ENCODE measurements at places on chromosomes 5 and 9.

GRCh38 chr9:93871286-93871685, 83.9 kb downstream of the BARX1 start:
- DNase-seq = no peak

DNA sequence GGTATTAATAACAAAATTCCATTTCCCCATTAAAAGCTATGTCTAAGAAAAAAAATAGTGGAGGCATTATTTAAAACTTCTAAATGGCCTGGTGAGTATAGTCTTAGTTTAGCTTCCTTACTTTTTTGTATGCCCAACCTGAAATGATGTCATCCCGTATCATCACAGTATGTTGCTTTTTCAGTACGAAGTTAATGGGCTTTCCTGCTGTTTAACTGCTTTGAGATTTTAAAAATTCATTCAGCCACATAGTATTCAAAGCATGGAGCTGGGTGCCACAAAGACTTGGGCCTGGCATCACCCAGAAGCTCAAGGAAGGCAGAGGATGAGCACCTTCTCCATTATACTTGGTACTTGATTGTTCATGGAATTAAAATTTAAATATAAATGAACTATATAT, 7.4 kb downstream of the F2RL2 start:
- DNase-seq = no peak

GRCh38 chr5:17257705-17258273, 40.4 kb downstream of the BASP1 start:
- no peak for DNase-seq

DNA sequence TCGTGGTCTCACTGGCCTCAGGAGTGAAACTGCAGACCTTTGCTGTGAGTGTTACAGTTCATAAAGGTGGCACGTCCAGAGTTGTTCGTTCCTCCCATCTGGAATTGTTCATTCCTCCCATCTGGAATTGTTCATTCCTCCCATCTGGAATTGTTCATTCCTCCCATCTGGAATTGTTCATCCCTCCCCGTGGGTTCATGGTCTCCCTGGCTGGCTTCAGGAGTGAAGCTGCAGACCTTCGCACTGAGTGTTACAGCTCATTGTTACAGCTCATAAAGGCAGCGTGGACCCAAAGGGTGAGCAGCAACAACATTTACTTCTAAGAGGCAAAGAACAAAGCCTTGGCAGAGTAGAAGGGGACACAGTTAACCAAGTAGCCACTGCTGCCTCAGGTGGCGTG, 69.1 kb downstream of the GCNT1 start:
- no peak for DNase-seq

DNA sequence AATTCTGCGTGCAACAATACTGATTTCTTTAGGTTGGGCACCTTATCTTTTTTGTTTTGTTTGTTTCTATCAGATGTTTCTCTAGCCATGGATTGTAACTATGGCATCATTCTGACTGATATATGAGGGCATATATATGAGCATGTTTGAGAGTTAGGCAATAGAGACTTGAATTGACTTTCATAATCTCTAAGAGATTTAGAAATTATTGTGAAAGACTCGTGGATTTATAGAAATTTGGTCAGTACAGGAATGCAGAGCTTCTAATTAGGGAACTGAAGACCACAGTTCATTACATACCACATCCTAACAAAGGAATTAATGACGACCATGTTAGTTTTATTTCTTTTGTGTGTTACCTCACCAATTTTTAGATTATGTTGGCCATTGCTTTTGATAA, 546.0 kb upstream of the GRAMD2B start:
- no peak for DNase-seq

DNA sequence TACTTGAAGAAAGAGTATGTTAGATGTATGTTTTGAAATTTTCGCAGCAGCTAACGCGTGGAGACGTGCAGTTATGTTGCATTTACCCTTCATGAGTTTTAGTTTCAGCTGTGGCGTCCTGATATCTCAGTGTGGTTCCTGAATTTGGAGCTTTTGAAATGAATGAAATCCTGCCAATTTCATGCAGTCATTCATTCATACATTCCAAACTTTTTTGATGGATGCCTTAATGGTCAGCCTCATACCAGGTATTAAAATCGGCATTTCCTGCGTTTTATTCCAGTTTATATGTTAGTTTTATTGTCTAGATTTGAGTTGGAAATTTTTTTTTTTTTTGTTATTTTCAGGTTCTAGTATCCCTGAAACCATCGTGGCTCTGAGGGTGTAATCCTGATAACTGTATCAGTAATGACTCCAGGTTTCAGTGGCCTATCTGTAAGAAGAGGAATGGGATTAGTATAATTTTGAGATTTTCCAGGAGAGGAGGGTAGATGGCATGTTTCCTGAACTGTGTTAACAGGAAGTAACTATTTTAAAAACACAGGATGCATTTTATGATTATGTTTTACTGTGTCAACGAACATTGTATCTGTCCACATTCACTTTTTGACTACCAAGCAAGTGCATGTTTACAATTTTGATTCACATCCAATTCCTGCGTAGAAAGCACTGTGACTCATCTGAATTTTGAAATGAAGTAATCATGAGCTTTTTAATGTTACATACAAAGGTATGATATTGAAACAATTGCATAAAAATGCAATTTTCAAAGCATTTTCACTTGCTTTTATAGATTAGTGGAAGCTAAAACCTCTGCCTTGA, 1.0 kb downstream of the FOCAD start:
- DNase-seq = no peak

GRCh38 chr5:140823475-140823874, 2.1 kb downstream of the PCDHA5 start:
- DNase-seq = no peak

GRCh38 chr9:113738893-113739604, 137.1 kb upstream of the ZNF618 start:
- no peak for DNase-seq

GRCh38 chr9:132577119-132577518, 5.3 kb upstream of the BARHL1 start:
- no peak for DNase-seq

DNA sequence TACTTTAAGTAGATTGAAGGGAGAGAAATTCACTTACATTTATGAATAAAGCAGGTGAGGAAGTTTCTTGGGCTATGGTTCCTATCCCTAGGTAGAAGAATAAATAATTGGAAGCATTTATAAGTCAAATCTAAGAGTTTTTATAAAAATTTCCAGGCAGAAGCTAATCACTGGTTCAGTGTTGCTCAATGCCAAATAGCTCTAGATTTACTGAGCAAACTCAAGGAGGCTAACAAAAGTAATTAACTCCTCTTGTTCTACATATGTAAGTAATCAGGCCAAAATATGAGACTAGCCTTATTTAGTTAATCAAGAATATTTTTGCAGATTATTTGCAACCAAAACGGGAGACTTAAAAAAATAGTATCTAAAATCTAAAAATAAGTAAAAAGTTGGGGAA, 472.3 kb downstream of the PLK2 start:
- DNase-seq = no peak

DNA sequence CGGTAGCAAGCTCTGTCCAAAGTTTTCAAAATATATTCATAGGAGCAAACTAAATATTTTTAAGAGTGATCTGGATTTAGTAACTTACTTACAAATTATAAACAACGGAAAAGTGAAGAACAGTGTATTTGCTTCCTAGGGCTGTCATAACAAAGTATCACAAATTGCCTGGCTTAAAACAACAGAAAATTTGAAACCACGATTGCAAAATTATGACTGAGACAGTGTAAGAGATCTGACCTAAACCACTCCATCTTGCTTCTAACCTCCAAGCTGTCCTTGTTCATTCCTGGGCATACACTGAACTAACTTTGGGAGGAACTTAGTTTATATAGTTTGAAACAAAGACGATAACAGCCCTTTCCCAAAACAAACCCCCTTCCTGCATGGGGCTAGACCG, 202.0 kb upstream of the CDH6 start:
- DNase-seq = no peak

GRCh38 chr9:104779334-104779733, 15.4 kb downstream of the NIPSNAP3B start:
- DNase-seq = no peak

- no peak for DNase-seq
Measured at GRCh38 chr9:131511880-131512279, 9.2 kb downstream of the POMT1 start.

DNA sequence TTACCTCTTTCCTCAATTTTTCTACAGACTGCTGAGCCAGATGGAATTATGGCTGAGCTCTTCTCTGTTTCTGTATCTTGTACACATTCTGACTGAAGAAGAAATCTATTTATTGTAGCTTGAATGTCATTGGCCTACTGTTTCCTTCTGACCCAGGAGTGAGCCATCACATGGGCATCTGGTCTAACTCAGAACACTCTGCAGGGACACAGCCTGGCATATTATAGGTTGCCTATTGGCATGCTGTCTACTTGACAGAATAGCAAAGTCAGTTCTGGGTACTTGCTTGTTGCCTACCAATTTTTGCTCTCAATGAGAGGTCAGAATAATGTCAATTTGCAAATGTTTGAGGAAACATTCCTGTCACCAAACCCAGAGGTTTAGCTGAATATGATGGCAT, 7.3 kb downstream of the PCDHAC2 start:
- DNase-seq = no peak

GRCh38 chr9:1879501-1879900, 135.6 kb upstream of the SMARCA2 start:
- no peak for DNase-seq

GRCh38 chr5:22023784-22024183, 829.4 kb downstream of the CDH12 start:
- DNase-seq = no peak

GRCh38 chr5:92917044-92917443, 664.0 kb downstream of the NR2F1-AS1 start:
- DNase-seq = no peak

- no peak for DNase-seq
Measured at GRCh38 chr9:30574355-30575151, 1809.9 kb upstream of the ACO1 start.

DNA sequence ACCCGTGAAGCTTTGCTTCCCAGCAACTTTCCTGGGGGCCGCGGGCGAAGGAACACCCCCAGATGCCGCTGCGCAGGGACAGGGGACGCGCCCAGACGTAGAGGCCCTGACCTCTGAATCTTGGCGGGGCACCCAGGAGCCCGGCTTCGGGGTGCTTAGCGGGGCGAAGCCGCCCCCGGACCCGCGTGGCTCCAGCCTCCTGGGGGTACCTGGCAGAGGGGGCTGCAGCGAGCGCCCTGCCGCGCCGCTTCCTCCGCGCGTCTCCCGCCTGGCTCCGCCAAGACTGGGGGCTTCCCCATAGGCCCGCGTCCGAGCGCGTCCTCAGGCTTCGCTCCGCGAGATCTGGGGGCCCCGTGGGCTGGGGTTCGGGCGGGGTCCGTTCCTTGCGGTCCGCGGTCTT, 23.0 kb upstream of the ZNF782 start:
- no peak for DNase-seq

DNA sequence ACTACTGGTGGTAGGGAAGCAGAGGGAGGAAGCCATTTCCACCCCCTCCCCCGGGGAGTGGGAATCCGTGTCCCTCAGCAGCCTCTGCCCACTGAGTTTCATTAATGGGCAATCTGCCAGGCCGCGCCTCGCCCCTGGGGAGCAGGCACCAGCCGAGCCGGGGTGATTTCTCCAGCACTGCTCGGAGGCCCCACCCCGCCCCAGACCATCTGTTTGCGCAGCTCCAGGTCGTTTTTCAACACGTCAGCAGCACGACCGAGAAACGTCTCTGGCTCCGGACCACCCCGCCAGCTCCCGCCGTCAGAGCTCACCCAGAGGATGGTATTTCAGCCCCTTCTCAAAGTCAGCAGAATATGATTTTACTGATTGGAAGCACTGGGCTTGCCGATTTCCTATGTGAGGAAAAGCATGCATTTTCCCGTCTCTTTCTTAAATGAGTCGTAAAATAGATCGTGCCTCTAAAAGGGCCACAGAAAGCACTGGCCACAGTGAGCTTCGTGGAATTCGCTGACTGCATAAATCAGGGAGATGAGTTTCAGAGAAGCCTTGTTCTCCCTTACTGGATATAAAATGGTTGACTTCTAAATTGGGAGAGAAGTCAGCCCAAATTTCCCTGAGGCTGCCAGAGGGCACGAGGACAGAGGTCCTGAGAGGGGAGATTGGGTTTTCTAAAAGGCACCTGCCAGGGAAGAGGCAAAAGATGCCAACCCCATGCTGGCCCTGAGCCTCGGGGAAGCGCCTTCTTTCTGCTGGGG, 47.0 kb downstream of the OLFM1 start:
- DNase-seq = no peak

GRCh38 chr9:20197976-20198685, 409.3 kb upstream of the SLC24A2 start:
- DNase-seq = no peak

DNA sequence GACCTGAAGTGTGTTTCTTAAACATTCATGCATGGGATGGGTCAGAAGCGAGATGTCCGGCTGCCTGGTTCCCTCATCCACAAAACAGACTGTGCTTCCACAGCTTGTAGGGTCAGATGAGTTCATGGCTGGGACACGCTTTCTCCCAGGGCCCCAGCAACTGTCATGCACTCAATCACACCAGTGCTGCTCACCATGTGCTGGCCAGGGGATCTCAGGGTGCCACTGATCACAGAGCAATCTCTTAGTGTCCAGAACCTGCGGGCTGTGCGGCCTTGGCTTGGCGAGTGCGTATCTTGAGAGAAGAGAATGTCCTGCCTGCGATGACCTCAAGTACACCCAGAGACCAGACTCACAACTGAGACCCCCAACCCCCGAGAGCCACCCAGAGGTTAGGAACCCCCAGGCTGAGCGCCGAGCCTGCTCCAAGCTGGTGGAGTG, 26.0 kb upstream of the FCN2 start:
- DNase-seq = no peak

DNA sequence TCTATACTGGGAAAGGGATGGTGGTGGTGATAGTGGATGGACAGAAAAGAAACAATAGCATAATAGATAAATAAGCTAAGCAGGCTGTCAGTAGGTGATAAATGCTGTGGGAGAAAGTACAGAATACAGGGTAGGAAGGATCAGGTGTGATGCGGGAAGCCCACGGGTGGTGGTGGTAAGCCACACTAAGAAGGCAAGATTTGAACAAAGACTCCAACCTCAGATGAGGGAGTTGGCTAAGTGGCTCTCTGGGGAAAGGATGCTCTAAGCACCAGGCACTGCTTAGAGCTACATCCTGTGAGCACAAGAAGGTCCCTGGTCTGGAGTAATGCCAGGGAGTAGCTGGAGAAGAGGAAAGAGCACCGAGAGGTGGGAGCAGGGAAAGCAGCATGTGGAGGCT, 151.6 kb upstream of the KLF9 start:
- no peak for DNase-seq

- DNase-seq = no peak
Measured at GRCh38 chr5:150530951-150531588, 23.1 kb downstream of the NDST1 start.

- DNase-seq = no peak
Measured at GRCh38 chr5:106399391-106399790, 1271.3 kb downstream of the EFNA5 start.

DNA sequence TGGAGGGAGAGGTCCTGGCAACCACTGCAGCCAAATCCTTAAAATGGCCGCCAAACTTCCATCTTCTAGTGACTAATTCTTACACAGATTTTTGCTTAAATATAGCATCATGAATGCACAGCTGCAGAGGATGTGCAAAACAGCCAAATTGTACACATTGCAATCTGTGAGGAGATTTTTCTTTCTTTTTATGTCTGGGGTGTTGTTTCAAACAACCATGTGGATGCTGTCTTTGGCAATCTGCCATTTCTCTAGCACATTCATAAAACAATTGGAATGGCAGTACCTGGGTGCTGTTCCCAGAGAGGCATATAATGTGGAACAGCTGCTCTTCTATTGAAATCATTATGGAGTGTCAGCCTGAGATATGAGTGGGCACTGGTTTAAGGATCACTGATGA, 1082.9 kb upstream of the SEMA6A start:
- no peak for DNase-seq
